ENCODE measurements at places on chromosomes 4 and X. TPM values are rescaled to one million over a fixed set of nuclear protein-coding genes. Genes with fewer than 3 reads are reported as not detected.

The CTPS2 gene
- total RNA-seq = 18.5 TPM

The APBB2 gene
- total RNA-seq = 44.9 TPM

The SFRP2 gene
- 34.0 TPM for total RNA-seq

The SLC9B1 gene
- total RNA-seq = 0.81 TPM

The CACNA1F gene
- total RNA-seq = 0.20 TPM

The HSFX3 gene
- total RNA-seq = not detected

The SASH3 gene
- total RNA-seq = 13.6 TPM

DNA sequence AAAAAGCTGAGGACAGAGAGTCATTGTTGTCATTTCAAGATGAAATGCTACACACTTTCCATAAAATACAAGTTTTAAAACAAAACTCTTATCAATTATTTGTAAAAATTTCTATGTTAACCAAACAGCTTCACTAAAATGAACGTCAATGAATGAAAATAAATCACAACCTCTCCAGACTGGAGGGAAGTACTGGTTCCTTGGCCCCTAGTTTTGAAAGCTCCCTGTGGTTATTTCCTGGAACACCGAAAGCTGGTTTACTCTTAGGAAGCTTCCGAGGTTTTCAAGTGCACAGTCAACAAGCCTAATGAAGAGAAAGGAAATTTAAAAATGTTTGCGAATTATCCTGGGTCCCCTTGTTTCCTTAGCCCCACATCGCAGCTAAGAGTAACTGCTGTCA, 191.1 kb upstream of the TTC29 start:
- no peak for DNase-seq

GRCh38 chr4:142727149-142727548, 119.0 kb downstream of the INPP4B start:
- no peak for DNase-seq

DNA sequence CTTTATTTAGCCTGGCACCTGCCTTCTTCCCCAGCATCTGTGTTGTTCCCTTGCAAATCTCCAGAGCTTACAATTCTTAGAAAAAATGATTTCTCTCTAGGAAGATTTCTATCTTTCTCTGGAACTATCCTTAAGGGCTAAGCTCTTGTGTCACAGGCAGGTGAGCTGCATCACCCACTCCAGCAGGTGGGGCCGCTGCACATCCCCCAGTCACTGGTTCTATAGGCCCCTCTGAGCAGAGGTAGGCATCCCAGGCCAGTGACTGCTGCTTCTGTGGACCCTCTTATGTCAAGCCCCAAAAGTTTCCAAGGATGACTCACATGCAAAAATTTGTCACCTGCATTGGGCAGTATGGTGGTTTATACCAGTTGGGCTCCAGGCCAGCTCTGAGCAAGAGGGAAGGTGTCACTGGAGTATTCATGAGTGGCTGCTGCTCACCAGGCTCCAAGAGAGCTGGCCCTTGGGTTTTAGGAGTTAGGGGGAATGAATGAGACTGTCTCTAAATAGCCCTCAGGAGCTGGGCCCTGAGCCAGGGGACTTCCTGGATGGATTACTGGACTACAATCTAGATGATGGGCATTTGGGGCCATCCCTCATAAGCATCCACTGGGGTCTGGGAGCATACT, 208.1 kb upstream of the EOLA2 start:
- DNase-seq = no peak

- no peak for DNase-seq
Measured at GRCh38 chr4:124867536-124867935, 155.0 kb upstream of the ANKRD50 start.

DNA sequence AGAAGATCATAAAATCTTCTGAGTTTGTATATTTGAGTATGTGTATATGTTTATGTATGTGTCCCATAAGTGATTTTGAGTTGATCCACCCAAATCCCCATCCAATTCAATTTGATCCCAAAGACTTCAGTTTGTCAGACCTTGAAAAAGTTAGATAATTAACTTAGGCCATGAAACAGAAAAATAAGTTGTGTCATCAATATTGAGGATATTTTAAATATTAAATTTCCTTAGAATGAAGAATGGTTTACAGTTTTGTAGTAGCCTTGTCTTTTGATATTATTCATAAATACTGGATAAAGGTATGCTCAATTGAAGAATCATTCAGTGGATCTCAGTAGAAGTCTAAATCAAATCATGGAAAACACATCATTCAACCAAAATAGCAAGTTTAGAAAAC, 864.4 kb upstream of the INTU start:
- DNase-seq = no peak
